Sciatic nerve (tissue), 2 donors: ENCODE measurements at places on chromosomes 2 and 18.
A peak's percentile ranks its signal among the peaks of the same experiment; 100 is the strongest.

DNA sequence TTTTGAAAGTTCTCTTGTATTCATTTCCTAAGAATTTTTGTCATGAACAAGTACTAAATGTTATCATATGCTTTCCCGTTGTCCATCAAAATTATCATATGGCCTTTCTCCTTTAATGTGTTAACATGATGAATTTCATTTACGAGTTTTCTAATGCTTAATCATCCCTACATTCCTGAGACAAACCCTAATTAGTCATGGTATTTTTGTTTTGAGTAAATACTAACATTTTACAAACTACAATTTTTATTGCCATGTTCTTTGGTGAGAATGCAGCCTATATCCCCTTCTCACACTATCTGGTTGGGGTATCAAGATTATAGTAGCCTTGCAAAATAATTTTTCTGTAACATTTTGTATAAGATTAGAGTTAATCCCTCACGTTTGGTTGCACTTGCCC, 14.5 kb downstream of the SMAD2 start:
- DNase-seq = no peak

GRCh38 chr2:192500550-192501200, 305.9 kb upstream of the TMEFF2 start:
- no peak for DNase-seq

DNA sequence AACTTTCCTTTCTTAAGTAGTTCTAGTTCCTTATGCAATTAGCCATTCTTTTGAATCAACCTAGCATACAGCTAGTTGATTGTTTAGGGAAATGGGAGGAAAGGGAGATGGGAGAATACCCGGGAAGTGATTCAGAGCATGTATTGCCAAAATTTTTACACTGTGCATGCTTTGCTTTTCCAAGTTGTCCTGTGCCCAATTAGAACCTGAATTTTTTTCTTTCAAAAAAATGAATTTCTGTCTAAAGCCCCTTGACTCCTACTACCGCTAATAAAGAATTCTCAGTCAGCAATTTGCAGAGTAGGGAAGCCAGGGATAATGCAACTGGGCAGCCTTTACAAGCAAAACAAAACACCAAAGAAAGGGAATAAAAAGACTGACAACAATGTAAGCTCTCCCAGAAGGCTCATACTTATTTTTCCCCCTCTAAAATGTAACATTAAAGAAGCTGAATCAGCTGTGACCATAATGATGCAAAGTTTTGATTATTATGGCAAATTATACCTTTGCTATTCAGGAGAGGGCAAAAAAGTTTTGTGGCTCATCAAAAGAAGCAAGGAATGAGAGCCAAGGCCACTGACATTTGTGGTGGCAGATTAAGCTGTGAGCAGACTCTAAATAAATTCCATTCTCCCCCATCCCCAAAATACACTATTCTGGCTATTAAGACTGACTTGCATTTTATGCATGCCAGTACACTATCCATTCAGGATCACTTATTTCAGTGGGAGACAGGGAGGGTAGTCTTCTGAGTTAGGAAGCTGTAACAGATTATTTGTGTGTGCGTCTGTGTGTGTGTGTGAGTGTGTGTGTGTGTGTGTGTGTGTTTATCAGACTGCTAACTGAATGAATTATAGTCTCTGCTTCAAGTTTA, 174.3 kb downstream of the ERBB4 start:
- no peak for DNase-seq

DNA sequence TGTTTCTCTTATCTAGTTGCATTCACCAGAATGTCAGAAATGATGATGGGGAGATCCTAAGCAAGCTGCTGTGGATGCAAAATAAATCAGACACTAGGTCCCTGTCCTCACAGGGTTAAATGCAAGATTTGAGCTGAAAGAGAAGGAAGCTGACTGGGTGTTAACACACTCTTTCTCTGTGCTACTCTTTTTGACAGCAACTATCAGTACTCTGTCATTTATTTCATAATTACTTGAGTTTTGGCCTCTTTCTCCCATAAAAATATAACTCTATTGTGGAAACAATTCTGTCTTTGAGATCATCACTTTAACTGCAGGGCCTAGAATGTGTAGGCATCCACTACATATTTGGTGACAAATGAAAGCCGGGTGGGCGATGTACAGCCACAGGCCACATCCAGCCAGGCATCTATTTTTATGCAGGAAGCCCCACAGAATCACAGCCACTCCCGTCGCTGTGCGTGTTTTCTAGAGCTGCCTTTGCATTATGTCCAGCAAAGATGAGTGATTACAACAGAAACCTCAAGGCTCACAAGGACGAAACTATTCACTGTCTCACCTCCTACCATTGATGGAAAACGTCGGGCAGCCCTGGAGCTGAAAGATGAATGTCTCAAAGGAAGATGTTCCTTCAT, 849.0 kb downstream of the RNF144A start:
- no peak for DNase-seq

- DNase-seq = no peak
These were observed 18.5 kb upstream of the KYNU start for GRCh38 chr2:142858961-142859360.

DNA sequence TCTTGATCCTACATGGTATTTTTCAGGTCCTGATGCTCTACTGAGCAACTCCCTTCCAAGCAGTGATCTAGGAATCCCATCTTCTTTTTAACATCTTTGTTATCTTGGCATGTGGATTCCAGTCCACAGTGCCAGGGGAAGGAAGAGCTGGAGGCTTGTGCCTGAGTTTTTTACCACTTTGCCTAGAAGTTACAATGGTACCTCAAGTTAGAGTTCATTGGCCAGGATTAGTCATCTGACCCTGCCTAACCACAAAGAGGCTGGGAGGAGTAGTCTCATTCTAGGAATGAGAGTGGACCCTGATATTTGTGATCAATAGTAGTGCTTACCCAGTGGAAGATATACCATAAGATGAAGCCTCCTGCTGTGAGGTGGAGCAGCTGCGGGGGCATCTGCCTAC, 109.3 kb downstream of the ADCYAP1 start:
- DNase-seq = no peak

DNA sequence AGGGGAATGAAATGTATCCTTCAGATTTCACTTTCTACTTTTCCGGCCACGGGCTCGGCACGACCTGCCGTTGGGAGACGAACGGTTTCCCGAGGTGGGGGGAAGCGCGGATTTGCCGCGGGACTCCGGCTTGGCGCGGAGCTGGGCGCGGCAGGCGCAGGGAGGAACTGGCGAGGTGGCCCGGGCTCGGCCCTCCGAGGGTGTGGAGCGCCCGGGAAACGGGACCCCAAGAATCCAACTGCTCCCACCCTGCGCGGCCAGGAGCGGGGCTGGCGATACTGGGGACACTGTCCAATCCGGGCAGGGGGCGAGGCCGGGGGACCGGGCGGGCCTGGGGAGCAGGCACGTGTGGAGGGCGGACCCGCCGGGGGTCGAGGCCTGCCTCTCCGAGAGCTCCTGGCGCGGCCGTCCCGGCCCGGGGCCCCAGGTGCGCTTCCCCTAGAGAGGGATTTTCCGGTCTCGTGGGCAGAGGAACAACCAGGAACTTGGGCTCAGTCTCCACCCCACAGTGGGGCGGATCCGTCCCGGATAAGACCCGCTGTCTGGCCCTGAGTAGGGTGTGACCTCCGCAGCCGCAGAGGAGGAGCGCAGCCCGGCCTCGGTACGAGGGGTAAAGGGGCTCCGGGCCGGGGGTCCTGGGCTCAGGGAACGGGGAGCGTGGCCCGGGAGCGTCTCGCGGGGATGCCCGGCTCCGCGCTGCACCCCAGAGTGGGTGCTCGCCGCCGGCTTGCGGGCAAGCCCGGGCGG, at the start of gene ANXA4:
Gene ANXA4, plus strand, starts transcription at position 560 of the 747 bp plus-strand sequence. CDS start 39,432 bp downstream, outside the sequence.
- peak; percentile 89 for DNase-seq
